CD4-positive, alpha-beta T cell treated with Interferon gamma for 1 hour (primary cell): ENCODE measurements at places on chromosomes 4 and X.
A peak's percentile ranks its signal among the peaks of the same experiment; 100 is the strongest.

GRCh38 chr4:153535772-153536513 is 69.8 kb downstream of the TMEM131L start:
- no peak for DNase-seq

- DNase-seq: no peak
These were observed 89.1 kb downstream of the RAPGEF2 start for GRCh38 chr4:159191989-159192388.

GRCh38 chrX:115017455-115017854 is at the start of gene IL13RA2:
IL13RA2 (minus strand) TSS chrX:115017616; CDS start chrX:115017269, 347 bp downstream.
- no peak for DNase-seq

GRCh38 chr4:153068751-153069150 is 132.6 kb downstream of the FHDC1 start:
- DNase-seq: no peak

GRCh38 chr4:104294811-104295210 is 199.9 kb downstream of the CXXC4 start:
- DNase-seq: no peak

GRCh38 chr4:121939690-121940089 is 12.2 kb downstream of the TRPC3 start:
- no peak for DNase-seq

GRCh38 chr4:85603437-85604336 is 128.7 kb downstream of the ARHGAP24 start:
- no peak for DNase-seq

DNA sequence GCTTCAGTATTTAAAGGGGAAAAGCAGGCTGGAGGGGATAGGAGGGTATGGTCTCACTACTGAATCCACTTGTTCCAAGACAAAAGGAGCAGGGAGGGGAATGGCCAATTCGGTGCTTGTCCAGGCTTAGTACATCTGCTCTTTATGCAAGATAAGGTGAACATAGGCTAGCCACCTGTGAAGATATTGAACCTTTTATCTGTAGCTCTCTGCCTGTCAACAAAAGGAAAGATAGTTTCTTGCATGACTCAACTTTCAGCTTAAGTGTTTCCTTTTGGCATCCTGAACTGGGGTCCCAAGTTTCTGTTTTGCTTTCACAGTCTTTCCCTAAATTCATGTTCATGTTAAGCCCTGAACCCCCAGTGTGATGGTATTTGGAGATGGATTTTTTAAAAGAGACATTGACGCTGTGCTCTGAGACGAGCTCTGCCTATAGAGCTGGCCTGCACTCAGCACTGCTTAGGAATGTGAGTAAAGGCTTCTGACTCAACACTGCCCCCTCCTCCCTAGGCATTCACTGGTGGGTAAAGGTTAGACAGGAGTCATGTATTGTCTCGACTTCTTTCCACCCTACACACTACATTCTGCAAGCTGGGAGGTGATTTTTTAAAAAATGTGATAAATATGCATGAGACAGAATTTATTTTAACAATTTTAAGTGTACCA is 28.2 kb downstream of the FAM149A start:
- no peak for DNase-seq

DNA sequence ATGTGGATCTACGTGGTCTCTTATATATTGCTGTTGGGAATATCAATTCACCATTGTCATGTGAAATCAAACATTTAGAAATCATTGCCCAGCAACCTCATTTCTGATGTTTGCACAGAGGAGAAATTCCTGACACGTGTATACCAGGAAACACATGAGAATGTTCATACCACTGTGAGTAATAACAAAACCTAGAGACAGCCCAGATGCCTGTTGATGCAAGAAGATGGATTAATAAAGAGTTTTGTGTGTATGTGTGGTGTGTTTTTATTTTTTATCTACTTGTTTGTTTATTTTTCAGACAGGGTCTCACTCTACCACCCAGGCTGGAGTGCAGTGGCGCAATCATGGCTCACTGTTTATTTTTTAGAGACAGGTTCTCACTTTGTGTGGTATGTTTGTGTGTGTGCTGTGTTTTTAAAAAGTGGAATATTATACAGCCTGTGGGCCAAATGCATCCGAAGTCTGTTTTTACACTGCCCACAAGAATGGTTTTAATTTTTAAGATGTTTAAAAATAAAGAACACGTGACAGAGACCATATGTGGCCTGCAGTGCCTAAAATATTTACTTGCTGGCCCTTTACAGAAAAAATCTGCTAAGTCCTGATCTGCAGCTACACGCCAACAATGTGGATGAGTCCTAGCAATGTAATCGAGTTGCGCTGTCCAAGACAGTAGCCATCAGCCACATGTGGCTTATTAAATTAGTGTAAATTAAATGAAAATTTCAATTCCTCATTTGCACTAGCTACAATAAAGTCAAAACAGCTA is 39.2 kb downstream of the TXLNG start:
- no peak for DNase-seq

- DNase-seq: no peak
These were observed 49.2 kb downstream of the STPG2 start for GRCh38 chr4:98094118-98094517.

- DNase-seq: no peak
These were observed 5.2 kb downstream of the CXCL1 start for GRCh38 chr4:73874386-73874785.

- DNase-seq: peak; percentile 42
These were observed 1.1 kb downstream of the FBXW7 start for GRCh38 chr4:152534541-152535359.

DNA sequence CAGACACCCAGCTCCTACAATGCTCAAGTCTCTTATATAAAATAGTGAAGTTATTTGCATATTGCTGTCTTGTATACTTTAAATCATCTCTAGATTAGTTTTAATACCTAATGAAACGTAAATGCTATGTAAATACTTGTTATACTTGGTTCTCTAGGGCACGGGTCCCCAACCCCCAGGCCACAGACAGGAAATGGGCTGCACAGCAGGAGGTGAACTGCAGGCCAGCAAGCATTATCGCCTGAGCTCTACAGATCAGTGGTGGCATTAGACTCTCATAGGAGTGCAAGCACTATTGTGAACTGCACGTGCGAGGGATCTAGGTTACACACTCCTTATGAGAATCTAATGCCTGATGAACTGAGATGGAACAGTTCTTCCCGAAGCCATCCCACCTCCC is 395.9 kb upstream of the EMCN start:
- no peak for DNase-seq

DNA sequence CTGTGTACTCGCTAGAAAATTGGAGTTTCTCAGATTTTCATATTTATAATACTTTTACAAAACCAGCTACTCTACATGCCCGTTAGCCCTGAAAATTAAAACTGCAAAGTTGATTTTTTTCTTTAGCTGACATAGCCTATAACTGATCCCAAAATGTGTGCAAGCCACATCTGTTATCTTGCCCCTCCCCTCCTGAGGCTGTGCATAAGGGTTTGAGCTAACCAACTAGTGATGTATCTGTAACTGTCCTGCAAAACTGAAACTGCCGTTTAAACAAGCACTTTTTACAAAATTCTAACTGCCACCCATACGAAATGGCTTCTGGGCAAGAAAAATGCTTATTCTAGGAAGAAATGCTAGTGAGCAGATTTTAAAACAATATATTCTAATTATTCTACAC is 59.1 kb downstream of the EDNRA start:
- DNase-seq: no peak

DNA sequence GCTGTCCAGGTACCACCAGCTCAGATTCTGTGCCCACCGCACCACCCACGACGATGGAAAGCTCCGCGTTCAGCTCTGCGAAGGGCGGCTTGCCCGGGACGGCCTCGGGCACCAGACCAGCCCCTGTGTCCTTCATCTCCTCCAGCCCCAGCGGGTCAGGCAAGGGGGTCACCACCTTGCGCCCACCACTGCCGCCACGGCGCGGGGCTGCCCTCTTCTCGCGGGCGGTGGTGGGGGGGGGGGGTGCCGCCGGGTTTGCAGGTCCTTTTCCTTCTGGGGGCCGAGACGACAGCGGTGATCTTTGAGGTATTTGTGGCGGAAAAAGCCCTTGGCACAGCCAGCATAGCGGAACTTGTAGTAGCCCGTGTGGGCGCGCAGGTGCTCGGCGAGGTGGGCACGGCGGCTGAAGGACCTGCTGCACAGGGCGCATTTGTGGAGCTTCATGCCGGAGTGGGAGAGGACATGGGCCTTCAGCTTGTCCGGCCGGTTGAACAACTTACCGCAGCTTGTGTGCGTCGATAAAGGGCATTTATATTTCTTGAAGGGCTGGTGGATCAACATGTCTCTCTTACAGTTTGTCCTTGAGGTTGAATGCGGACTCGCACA is 50.9 kb downstream of the CFAP299 start:
- no peak for DNase-seq

DNA sequence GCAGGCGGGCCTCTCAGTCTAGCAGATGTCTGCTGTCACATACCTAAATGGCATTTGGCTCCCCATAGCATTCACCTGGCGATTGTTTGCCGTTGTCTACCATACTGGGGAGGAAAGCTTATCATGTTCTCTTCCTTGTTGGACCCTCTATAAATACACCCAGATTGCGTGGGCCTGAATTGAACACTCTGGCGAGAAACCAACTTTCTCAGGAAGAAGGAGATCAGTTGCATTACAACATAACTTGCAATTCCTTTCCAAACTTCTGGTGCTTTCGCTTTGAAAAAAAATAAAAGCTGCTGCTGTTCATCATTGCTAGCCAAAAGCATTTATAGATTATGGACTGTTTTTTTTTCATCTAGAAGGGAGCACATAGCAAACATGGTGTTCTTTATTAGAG is 230.0 kb upstream of the GPC4 start:
- no peak for DNase-seq

DNA sequence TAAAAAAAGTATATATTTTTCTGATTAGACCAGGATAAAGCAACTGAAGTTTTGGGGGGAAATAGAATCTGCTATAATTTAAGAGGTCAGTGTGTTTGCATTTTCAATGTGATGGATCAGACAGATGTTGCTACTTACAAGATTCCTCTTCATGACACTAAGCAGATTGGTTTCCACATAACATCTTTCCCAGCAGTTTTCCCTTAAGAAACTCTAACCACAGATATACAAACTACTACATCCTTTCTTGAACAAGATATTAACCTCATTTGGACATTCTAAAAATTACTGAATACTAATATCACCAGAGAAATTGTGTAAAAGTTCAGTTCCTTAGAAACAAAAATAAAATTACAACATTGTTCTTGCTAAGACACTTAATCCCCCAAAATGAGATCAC is 106.7 kb upstream of the GUCY1A1 start:
- DNase-seq: no peak

GRCh38 chr4:118968005-118968404 is 79.4 kb downstream of the SYNPO2 start:
- peak; percentile 14 for DNase-seq

DNA sequence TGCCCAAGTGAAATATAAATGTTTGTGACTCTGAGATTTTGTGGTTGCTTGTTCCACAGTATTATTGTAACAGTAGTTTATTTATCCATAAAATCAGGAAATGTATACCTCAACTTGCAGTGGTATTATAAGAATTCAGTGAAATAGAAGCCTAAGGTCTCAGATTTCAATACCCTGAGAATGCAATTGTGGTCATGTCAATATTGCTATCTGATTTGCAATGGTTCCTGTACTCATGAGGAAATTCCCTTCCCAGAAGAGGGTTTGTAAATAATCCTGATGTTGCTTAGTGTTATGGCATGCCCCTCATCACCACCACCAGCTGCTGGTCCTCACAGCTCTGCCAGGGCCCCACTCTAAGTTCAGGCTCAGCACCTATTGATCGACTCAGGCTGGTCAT is 67.8 kb downstream of the SLC34A2 start:
- no peak for DNase-seq
